ENCODE measurements at places on chromosomes 5 and 9. TPM values are rescaled to one million over a fixed set of nuclear protein-coding genes. Genes with fewer than 3 reads are reported as not detected.

Gene PGM5
- 113 TPM for total RNA-seq

Gene CD74
- 3.9 TPM for total RNA-seq

Gene KYAT1
- total RNA-seq: 7.4 TPM

Gene SLC22A4
- 4.1 TPM for total RNA-seq

Gene TAF11L5
- total RNA-seq: not detected

Gene PCDHGB4
- total RNA-seq: 18.3 TPM

Gene PCDHB2
- total RNA-seq: 4.6 TPM
